ENCODE measurements at places on chromosomes 4 and X. TPM values are rescaled to one million over a fixed set of nuclear protein-coding genes. Genes with fewer than 3 reads are reported as not detected.

Gene UBQLN2
- total RNA-seq: 22.8 TPM

Gene BLOC1S4
- 17.1 TPM for total RNA-seq

Gene PNMA6F
- total RNA-seq: not detected

Gene BANK1
- total RNA-seq: 1.1 TPM

Gene NKX6-1
- not detected for total RNA-seq

Gene WDR13
- 100 TPM for total RNA-seq

Gene CT47B1
- total RNA-seq: not detected

Gene TMEM165
- 78.7 TPM for total RNA-seq

Gene GUCY1B1
- total RNA-seq: 26.6 TPM
